ENCODE measurements at places on chromosomes 3 and 15.

GRCh38 chr3:191070201-191070600 lies 128.8 kb upstream of the OSTN start:
- DNase-seq, result peak; percentile 28

DNA sequence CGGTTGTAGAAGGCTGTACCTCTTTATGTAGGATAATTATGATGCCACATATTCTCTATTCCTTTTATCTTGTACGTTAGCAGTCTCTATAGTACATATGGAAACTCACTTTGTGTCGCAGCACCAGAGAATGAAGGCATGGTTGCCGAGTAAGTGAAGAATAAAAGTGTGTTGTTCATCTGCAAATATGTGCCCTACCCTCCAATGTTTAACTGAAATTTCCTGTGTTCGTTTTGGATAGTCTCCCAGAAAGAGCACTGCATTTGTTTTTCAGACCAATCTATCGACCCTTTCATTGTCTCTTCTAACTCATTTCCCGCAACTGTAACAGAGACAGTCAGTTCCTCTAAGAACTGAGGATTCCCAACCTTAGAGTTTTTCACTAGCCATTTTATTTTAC lies 592.8 kb downstream of the TUSC7 start:
- DNase-seq, result no peak

GRCh38 chr3:85760342-85760741 lies 801.6 kb downstream of the CADM2 start:
- DNase-seq, result no peak

DNA sequence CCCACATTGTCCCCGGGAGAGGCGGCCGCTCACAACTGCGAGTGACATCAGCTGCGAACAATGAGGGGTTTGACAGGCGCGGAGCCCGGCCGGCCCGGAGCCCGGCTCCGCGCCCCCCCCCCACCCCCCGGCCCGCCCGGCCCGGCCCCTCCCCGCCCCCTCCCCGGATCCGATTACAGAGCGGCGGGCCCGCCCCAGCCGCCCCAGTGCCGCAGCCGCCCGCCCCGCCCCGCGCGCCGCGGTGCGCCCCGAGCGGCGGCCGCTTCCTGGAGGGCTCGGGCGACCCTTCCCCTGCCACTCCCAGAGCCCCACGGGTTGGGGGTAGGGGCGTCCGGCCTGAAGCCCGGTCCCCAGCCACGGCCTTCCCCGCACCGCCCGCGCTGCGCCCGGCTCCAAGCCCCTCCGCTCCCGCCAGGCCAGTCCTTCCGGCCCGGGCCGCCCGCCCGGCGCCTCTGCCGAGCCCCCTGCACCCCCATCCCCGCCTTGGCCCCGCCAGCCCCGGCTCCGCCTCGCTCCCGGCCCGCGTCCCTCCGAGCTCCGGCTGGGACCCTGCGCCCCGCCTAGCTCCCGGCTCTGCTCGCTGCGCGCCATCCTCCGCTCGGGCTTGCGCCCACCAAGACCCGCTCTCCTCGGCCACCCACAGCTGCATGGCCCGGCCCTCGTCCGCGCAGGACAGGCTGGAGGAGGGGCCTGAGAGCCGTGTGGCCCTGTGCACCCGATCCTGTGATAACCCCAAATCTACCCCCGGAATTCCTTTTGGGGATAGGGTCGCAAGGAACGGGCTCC lies at the start of gene PCBP4:
Gene PCBP4, minus strand, starts transcription at position 71 of the 786 bp plus-strand sequence. CDS start 6,214 bp downstream, outside the sequence.
- peak; percentile 83 for DNase-seq
